Psoas muscle (tissue), 8 donors: ENCODE measurements at places on chromosomes 3 and 15. TPM values are rescaled to one million over a fixed set of nuclear protein-coding genes. Genes with fewer than 3 reads are reported as not detected.

Gene GOLGA8T
- total RNA-seq, result not detected

Gene GAP43
- not detected for total RNA-seq

Gene SLC51A
- total RNA-seq, result not detected

Gene ZIC1
- 3.5 TPM for total RNA-seq

Gene TMC3
- total RNA-seq, result not detected

GRCh38 chr15:92168066-92168683 is 225.5 kb upstream of the ST8SIA2 start:
- H3K36me3 ChIP-seq, result peaks cover under 1% of the 10 kb centered on the region
- H3K27me3 ChIP-seq, result no peaks in the 10 kb centered on the region
- H3K4me3 ChIP-seq, result no peak overlapping the region
- H3K27ac ChIP-seq, result no peak overlapping the region

GRCh38 chr3:42347928-42348327 is 62.5 kb downstream of the LYZL4 start:
- H3K36me3 ChIP-seq, result no peaks in the 10 kb centered on the region
- H3K4me1 ChIP-seq, result no peaks in the 10 kb centered on the region
- H3K27me3 ChIP-seq, result no peaks in the 10 kb centered on the region
- H3K27ac ChIP-seq, result no peak overlapping the region

DNA sequence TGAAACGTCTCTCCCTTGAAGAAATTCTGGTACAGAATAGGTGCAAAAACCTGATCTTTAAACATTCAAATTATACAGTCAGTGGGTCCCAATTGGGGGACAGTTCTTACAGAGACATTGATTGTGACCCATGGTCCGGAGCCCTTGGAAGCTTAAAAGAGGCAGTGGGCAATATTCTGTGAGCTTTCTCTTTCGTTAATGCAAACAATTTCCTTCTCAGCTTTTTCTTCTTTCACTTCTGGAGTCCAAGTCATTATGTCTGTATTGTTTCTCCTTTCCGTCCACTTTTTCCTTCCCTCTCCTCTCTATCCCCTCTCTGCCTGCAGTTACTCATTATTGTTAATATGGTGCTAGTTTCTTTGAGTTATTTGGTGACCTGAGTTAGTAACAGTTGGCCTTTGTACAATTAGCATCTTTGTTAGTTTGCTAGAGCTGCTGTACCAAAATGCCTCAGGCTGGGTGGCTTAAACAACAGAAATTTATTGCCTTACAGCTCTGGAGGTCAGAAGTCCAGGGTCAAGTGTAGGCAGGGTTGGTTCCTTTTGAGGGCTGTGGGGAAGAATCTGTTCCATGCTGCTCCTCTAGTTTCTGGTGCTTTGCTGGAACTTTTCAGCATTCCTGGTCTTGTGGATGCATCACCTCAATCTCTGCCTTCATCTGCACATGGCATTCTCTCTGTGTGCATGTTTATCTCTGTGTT is 102.6 kb downstream of the GMPS start:
- H3K4me1 ChIP-seq, result no peaks in the 10 kb centered on the region
- H3K36me3 ChIP-seq, result no peaks in the 10 kb centered on the region
- DNase-seq, result no peak
- H3K4me3 ChIP-seq, result no peak overlapping the region
- H3K27me3 ChIP-seq, result no peaks in the 10 kb centered on the region

- H3K36me3 ChIP-seq, result peaks cover 48% of the 10 kb centered on the region
- no peak overlapping the region for H3K27ac ChIP-seq
- no peak for DNase-seq
- no peaks in the 10 kb centered on the region for H3K27me3 ChIP-seq
These were observed 5.6 kb downstream of the TSEN2 start for GRCh38 chr3:12489832-12490231.

DNA sequence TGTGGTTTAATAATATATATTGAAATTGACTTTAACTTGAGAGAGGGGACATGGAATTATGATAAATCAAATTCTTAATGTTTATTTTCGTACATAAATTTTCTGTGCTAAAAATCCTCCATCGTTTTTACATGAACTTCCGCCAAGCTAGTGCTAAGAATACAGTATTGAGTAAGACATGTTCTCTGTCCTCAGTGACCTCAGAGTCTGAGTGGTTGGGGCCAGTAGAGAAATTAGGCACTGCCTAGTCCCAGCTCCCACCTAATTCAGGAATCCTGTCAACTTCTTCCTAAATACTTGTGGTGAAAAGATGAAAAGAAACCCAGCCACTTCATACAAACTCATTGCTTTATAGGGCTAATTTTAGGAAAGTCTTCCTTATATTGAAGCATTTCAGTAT is 110.3 kb downstream of the PPP2R3A start:
- H3K4me3 ChIP-seq, result peak overlapping the region; percentile 13
- peaks cover 42% of the 10 kb centered on the region for H3K4me1 ChIP-seq
- no peaks in the 10 kb centered on the region for H3K36me3 ChIP-seq
- DNase-seq, result no peak
- H3K27me3 ChIP-seq, result no peaks in the 10 kb centered on the region
- H3K27ac ChIP-seq, result peak overlapping the region; percentile 88

- H3K27me3 ChIP-seq, result peaks cover 2% of the 10 kb centered on the region
- DNase-seq, result no peak
- H3K27ac ChIP-seq, result no peak overlapping the region
These were observed 5.5 kb downstream of the HHLA2 start for GRCh38 chr3:108301695-108302404.

DNA sequence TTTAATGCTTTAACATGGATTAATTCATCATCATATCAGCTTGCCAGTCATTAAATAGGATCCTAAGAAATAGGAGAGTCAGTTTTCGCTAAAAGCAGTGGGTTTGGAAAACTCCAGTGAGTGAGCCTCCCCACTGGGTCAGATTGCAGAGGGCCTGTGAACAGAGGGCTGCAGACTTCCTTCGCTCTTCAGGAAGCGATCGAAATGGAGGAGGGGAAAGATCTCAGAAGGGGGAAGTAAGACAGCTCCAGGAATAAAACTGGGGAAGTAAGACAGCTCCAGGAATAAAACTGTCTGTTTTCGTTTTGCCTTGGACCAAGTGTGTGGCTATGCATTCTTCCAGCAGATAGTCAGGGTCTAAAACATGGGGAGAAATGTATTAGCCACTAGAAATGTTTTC is 124.8 kb upstream of the C15orf61 start:
- no peak for DNase-seq
- no peaks in the 10 kb centered on the region for H3K4me1 ChIP-seq
- no peaks in the 10 kb centered on the region for H3K36me3 ChIP-seq
- no peak overlapping the region for H3K4me3 ChIP-seq
- H3K27ac ChIP-seq, result no peak overlapping the region

DNA sequence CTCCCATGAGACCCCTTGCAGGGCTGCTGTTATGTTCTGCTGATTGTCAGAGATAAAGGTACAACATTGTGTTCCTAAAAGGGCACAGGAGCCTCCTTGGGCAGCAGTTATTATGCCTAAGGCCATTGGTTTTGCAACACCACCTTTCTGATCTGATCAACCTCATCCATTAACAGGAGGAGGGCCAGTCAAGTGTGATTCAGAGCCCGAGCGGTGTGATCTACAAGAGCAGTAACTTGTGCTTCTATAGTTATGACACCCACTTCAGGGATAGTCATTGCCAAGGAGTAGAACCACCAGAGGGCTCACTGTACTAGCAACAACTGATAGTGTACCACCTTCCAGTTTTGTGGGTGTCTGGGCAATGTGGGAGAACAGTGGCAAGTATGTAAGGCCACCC is 1457.9 kb upstream of the CADM2 start:
- H3K36me3 ChIP-seq, result no peaks in the 10 kb centered on the region
- no peak overlapping the region for H3K27ac ChIP-seq
- H3K4me3 ChIP-seq, result no peak overlapping the region
- no peak for DNase-seq
- H3K27me3 ChIP-seq, result no peaks in the 10 kb centered on the region

DNA sequence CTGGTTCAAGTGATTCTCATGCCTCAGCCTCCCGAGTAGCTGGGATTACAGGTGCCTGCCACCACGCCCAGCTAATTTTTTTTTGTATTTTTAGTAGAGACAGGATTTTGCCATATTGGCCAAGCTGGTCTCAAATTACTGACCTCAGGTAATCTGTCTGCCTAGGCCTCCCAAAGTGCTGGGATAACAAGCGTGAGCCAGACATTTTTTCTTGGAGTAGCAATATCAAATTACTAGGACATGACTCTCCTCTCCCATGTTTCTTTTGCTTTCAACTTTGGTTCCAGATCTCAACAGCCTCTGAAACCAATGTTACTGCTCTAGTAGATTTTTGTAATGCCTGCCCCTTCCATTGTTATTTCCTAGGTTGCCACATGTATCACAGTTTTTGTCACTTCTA is 462.0 kb downstream of the GBE1 start:
- no peak overlapping the region for H3K4me3 ChIP-seq
- no peaks in the 10 kb centered on the region for H3K27me3 ChIP-seq
- no peak for DNase-seq
- no peak overlapping the region for H3K27ac ChIP-seq
- no peaks in the 10 kb centered on the region for H3K4me1 ChIP-seq
- no peaks in the 10 kb centered on the region for H3K36me3 ChIP-seq

DNA sequence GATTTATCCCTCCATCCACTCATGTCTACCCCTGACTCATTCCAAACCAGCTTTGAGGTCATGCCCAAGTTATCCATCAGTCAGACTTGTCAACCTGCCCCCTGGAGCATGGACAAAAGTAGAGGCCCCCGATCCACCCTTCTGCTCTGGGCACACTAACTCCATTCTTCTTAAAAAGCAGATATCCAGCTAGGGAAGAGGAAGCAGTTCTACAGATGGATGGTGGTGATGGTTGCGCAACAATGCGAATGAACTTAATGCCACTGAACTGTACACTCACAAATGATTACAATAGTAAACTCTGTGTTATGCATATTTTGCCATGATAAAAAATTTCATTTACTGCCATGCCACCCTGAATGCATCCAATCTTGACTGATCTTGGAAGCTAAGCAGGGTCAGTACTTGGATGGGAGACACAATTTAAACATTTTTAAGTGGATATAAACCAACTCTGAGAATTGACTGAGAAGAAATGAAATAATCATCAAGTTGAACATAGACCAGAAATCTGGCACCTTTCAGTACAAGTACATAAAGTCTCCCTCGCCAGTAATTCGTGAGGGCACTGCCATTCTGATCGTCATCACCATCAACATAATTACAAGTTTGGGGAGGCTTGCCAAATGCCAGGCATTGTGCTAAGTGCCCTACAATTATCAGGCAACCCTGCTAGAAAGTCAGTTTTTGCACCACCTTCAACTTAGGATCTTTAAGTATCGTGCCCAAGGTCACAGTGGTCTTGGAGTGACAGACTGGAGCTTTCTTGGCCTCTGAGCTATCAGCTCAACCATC is 124.8 kb downstream of the ATP10A start:
- no peak overlapping the region for H3K27ac ChIP-seq
- no peaks in the 10 kb centered on the region for H3K27me3 ChIP-seq
- H3K4me1 ChIP-seq, result peaks cover 11% of the 10 kb centered on the region
- no peaks in the 10 kb centered on the region for H3K36me3 ChIP-seq

DNA sequence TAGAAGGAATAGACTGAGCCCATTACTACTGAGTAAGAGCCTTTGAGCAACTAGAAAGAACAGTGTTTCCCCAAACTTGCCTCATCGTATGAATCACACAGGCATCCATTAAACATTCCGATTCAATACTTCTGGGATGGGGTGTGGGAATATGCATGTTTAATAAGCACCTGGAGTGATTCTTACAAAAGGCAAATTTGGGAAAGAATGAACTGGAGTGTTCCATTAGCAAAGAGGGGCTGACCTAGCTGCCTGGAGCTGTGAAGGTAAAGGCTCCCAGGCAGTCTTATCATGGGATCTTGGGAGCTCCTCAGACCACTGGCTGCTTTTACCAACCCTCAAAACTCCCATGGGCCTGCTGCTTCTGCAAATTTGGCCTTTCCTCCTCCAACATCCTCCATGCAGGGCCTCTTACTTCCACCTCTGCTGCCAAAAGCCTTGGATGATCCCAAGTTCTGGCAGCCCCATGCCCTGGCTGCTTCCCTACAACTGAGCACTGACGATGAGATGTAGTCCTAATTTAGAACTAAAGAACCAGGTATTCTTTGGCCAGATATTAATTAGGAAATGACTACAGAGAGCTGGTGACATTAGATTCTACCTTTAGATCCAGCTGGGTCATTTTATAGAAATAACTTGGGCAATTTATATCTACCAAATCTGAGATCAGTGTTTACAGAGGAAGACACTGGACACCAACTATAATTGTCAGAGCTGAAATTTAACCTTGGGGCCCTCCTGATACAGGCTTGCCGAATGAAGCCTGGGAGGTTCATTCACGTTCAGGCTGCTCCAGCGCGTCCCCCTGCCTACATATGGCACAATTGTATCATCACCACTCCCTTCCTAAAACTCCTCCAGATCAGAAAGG is 11.2 kb upstream of the HOMER2 start:
- peaks cover 22% of the 10 kb centered on the region for H3K4me1 ChIP-seq
- H3K27me3 ChIP-seq, result no peaks in the 10 kb centered on the region
- H3K27ac ChIP-seq, result peak overlapping the region; percentile 76
- no peaks in the 10 kb centered on the region for H3K36me3 ChIP-seq
- peak; percentile 82 for DNase-seq
- H3K4me3 ChIP-seq, result no peak overlapping the region

DNA sequence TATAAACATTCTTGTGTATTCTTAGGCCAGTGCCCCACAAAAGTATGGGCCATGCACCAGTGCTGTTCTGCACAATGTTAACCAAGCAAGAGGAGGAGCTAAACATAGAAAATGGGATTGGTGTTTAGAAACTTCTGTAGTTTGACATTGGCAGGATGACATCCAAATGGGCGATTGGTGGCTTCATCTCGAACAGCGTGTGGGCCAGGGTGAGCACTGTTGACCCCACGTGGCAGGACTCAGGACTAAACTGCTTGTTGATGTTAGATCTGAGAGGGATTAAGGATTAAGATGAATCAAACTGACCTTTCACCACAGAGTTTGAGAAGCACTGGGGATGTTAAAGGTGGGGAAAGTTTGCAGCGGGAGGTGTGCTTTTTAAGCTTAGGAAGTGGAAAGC is 31.9 kb downstream of the ZNF710 start:
- H3K4me3 ChIP-seq, result no peak overlapping the region
- H3K27me3 ChIP-seq, result no peaks in the 10 kb centered on the region
- no peak for DNase-seq
- H3K4me1 ChIP-seq, result peaks cover 23% of the 10 kb centered on the region

GRCh38 chr3:13209634-13209997 is 136.4 kb upstream of the IQSEC1 start:
- peaks cover 11% of the 10 kb centered on the region for H3K27me3 ChIP-seq
- H3K4me3 ChIP-seq, result no peak overlapping the region
- DNase-seq, result no peak
- no peak overlapping the region for H3K27ac ChIP-seq

DNA sequence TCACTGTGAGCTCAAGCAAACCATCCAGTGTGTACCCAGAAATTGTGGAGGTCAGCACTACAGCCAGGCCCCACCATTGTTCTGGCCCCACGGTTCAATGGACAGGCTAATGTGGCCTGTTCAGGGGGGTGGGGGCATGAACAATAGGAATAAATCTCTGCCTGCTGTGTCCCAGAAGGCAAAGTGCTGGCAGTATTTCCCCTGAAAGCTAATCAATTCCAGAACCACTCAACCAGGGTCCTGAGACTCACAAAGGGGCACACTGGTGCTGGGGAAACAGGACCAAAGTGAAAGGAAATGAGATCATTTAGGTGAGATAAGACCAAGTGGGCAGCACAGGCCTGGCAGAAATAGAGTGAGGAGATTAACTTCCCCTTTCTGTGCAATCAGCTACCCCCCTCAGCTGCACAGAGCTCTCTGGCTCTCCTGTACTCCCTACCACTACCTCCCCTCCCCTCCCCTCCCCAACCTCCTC is 11.5 kb downstream of the CRYGS start:
- DNase-seq, result no peak
- H3K27me3 ChIP-seq, result no peaks in the 10 kb centered on the region
- H3K36me3 ChIP-seq, result no peaks in the 10 kb centered on the region
- H3K27ac ChIP-seq, result no peak overlapping the region
